Right atrium auricular region (tissue), 2 donors: ENCODE measurements at places on chromosomes 12 and 14. TPM values are rescaled to one million over a fixed set of nuclear protein-coding genes. Genes with fewer than 3 reads are reported as not detected.

DNA sequence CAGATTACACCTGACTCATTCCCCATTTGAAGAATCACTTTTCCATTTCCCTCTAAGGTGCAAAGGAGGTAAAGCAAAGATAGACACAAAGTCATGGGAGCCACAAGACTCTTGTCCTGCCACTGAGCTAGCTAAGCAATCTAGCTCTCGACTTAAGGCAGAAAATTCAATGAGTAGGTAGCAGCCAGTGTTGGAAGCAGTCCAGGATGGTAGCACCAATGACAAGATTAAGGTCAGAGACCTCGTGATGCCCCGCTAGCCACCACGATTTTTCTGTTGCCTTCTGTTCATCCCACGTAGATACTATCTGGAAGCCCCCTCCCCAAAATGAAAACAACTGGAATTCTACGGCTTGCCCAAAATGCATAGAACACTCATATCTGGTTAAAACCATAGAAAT, 1.4 kb downstream of the VAMP1 start:
- no peak overlapping the region for H3K27ac ChIP-seq
- H3K36me3 ChIP-seq, result peaks cover 19% of the 10 kb centered on the region
- no peak overlapping the region for H3K4me3 ChIP-seq
- no peaks in the 10 kb centered on the region for H3K27me3 ChIP-seq

Gene KRT77
- not detected for total RNA-seq

DNA sequence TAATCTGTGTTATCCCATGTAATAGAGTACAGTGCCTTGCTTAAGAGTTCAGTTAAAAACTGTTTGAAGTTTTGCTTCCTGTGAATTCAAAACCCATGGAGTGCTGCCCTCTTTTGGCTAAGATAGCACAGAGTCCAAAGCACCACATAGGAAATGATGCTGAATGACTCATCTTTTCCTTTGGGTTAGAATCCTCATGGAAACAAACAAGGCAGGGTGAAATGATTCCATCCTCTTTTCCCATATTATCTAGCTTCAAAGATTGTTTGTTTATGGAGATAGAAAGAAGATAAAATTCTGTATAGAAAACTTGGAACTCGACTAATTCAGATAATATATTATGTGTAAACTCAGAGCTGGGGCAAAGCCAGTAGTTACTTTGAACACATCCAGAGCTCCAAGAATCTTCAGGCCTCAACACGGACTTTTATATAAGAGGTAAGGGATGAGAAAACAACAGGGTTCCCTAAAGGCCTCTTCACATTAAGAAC, 87.4 kb downstream of the OTOGL start:
- H3K36me3 ChIP-seq, result no peaks in the 10 kb centered on the region
- no peak overlapping the region for H3K4me3 ChIP-seq
- H3K4me1 ChIP-seq, result peaks cover 32% of the 10 kb centered on the region
- peak; percentile 64 for DNase-seq

GRCh38 chr12:58416236-58416635, 474.9 kb downstream of the ATP23 start:
- no peaks in the 10 kb centered on the region for H3K27me3 ChIP-seq
- H3K36me3 ChIP-seq, result no peaks in the 10 kb centered on the region
- no peaks in the 10 kb centered on the region for H3K4me1 ChIP-seq

Gene MYF6
- not detected for total RNA-seq

DNA sequence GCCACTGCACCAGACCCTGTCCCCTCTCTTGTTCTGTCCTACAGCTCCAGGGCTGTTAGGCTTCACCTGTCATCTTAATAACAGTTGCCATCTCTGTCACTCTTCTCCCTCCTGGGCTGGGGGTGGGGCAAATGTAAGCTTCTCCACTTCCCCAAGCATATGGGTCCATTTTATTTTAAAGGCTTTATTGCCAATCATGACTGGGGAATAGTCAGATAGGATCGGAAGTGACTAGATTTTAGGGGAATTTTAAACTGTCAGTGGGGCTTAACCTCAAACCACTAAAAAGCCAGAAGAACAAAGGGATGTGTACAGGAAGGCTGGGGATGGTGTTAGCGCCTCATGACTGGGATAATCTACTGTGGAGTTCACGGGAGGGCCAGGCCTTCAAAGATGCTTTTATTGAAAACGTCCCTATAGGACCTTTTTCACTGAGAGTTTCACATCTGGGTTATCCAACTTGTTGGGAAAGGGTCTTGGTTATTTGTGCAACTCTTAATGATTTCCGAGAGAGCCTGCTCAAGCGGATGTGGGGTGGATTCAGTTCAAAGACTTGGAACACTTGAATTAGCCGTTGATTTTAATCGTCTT, 41.6 kb downstream of the CHST11 start:
- no peak for DNase-seq
- H3K4me3 ChIP-seq, result no peak overlapping the region
- H3K4me1 ChIP-seq, result peaks cover 36% of the 10 kb centered on the region

GRCh38 chr12:131066886-131067490, 113.3 kb downstream of the ADGRD1 start:
- no peaks in the 10 kb centered on the region for H3K27me3 ChIP-seq
- no peak overlapping the region for H3K4me3 ChIP-seq
- H3K27ac ChIP-seq, result peak overlapping the region; percentile 46
- H3K36me3 ChIP-seq, result peaks cover 6% of the 10 kb centered on the region

Gene TFCP2
- 9.6 TPM for total RNA-seq

DNA sequence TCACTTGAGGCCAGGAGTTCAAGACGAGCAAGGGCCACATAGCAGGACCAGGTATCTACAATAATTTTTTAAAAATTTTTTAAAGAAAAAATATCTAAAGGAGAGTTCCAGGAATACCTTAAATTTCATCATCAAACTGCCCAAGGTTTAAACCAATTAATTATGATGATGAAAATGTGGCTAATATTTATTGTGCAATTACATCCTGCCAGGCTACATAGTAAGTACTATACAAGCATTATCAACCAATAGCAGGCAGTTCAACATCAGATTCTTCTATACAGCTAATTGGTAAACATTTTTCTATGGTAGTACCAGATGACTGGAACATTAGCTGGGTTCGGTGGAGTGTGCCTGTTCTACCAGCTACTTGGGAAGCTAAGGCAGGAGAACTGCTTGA, 24.4 kb downstream of the DENND5B start:
- no peaks in the 10 kb centered on the region for H3K36me3 ChIP-seq
- no peaks in the 10 kb centered on the region for H3K4me1 ChIP-seq
- H3K27ac ChIP-seq, result no peak overlapping the region
- H3K4me3 ChIP-seq, result no peak overlapping the region

Gene RNU7-1
- total RNA-seq, result not detected

GRCh38 chr14:92780444-92781232, 13.5 kb upstream of the GOLGA5 start:
- no peaks in the 10 kb centered on the region for H3K4me1 ChIP-seq
- no peaks in the 10 kb centered on the region for H3K36me3 ChIP-seq
- no peak overlapping the region for H3K27ac ChIP-seq
- no peak for DNase-seq

- no peaks in the 10 kb centered on the region for H3K27me3 ChIP-seq
- no peaks in the 10 kb centered on the region for H3K4me1 ChIP-seq
- H3K36me3 ChIP-seq, result no peaks in the 10 kb centered on the region
- no peak overlapping the region for H3K27ac ChIP-seq
- DNase-seq, result no peak
Observed at GRCh38 chr12:67982164-67982563, 7.1 kb upstream of the IFNG-AS1 start.

Gene GLT1D1
- 0.20 TPM for total RNA-seq

GRCh38 chr12:100356644-100357223, at the start of gene SLC17A8:
SLC17A8 (plus strand) TSS chr12:100357074; CDS start chr12:100357392, 318 bp downstream.
- no peak within 1 kb of the TSS for H3K4me3 ChIP-seq
- no peak within 1 kb of the TSS for H3K27ac ChIP-seq
- DNase-seq, result no peak
- H3K4me1 ChIP-seq, result no peaks in the 10 kb centered on the region

DNA sequence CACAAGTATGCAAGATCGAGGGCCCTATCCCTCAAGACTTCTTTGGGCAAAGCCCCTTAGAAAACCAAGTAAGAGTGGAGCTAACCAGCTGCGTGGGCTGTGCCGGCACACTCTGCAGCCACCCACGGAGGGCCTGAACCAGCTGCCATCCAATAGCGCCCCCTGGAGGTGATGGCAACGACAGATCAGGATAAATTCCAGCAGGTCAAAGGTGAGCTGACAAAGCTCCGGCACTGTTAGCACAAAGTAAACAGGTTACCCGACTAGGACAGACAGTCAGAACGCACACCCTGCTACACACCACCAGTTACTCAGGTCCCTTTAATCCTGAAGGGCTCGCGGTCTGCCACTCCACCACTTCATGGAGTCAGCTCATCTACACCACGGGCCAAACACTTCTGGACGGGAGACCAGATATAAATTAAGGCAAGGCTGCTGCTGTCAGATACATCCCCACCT, 4.9 kb downstream of the ZBTB39 start:
- H3K27ac ChIP-seq, result no peak overlapping the region
- H3K27me3 ChIP-seq, result no peaks in the 10 kb centered on the region

DNA sequence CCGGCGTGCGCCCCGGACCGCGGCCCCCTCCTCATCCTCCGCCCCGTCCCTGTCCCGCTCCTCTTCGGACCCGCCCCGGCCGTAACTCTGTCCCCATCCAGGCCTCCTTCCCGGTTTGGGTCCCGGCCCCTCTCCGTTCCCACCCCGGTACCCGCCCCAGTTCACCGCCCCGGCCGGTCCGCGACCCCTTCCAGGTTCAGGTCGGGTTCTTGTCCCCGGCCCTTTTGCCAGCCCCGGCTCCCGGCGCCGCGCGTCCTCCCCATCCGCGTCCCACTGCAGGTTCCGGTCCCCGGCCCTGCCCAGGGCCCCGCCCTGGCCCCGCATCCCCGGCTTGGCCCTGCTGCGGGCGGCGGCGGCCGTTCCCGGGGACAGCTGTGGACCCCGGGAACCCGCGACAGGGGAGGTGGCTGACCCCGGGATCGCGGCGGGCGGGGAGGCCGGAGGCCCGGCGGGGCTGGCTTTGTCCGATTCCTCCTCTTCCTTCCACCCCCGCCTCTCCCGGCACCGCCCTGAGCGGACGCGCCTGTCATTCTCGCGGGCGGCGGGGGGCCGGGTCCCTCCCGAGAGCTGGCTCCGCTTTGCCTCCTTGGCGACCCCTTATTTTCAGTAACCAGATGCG, 601 bp downstream of the KLC1 start:
- H3K36me3 ChIP-seq, result no peaks in the 10 kb centered on the region
- no peaks in the 10 kb centered on the region for H3K4me1 ChIP-seq
- peak overlapping the region; percentile 99 for H3K27ac ChIP-seq
- H3K27me3 ChIP-seq, result no peaks in the 10 kb centered on the region

Gene KRT5
- 12.1 TPM for total RNA-seq

Gene HOXC10
- total RNA-seq, result not detected

Gene RPL10L
- not detected for total RNA-seq

DNA sequence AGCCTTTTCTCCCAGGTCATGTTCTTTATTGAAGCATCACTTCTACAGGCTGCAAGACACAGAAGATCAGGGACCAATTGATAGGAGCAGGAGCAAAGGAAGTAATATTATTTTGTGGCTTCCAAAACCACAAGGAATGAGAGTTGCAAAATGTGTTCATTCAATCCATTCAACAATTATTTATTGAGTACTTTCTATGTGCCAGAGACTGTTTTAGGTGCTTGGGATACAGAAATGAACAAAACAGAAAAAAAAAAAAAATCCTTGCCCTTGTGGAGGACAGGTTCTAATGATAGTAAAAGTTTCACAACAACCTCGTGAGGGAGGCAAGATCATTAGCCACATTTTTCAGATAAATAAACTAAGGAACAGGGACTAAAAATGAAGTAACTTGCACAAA, 20.1 kb upstream of the DACT1 start:
- H3K4me3 ChIP-seq, result no peak overlapping the region
- DNase-seq, result no peak
- no peak overlapping the region for H3K27ac ChIP-seq
- H3K27me3 ChIP-seq, result no peaks in the 10 kb centered on the region
- H3K4me1 ChIP-seq, result no peaks in the 10 kb centered on the region
- H3K36me3 ChIP-seq, result no peaks in the 10 kb centered on the region

- peak overlapping the region; percentile 77 for H3K4me3 ChIP-seq
- H3K27ac ChIP-seq, result peak overlapping the region; percentile 72
- H3K27me3 ChIP-seq, result no peaks in the 10 kb centered on the region
- peaks cover 22% of the 10 kb centered on the region for H3K4me1 ChIP-seq
- DNase-seq, result no peak
Observed at GRCh38 chr14:29928117-29928640, 532 bp upstream of the PRKD1 start.

GRCh38 chr12:69024907-69025306, 91.9 kb upstream of the CPM start:
- H3K36me3 ChIP-seq, result no peaks in the 10 kb centered on the region
- H3K27ac ChIP-seq, result no peak overlapping the region
- no peak overlapping the region for H3K4me3 ChIP-seq

Gene IL31
- total RNA-seq, result not detected

- H3K27ac ChIP-seq, result no peak overlapping the region
- DNase-seq, result no peak
- peaks cover 59% of the 10 kb centered on the region for H3K36me3 ChIP-seq
- H3K27me3 ChIP-seq, result no peaks in the 10 kb centered on the region
Observed at GRCh38 chr14:77286576-77286975, 15.6 kb upstream of the NGB start.

GRCh38 chr12:40107098-40107802, 1.4 kb upstream of the SLC2A13 start:
- H3K4me3 ChIP-seq, result peak overlapping the region; percentile 99
- H3K36me3 ChIP-seq, result no peaks in the 10 kb centered on the region
- peak; percentile 93 for DNase-seq
- H3K27me3 ChIP-seq, result no peaks in the 10 kb centered on the region
- H3K4me1 ChIP-seq, result peaks cover 30% of the 10 kb centered on the region

DNA sequence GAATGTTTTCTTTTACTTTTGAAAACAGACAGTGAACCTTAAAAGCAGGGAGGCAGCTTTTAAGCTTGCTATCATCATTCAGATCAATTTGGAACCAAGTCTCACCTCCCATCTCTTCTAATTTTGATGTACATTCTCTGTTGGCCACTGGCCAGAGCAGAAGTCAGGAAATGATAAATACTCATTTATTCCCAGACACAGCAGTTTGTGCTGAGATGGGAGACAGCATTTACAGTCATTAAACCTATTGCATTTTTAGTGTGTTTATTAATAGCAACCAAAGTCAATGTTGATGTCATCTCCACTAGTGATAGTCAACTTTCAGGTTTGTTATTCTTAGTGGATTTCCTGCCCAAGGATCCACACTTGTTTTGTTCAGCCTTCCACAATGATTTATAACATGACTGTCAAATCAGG, 320.0 kb upstream of the ATP2B1 start:
- H3K27me3 ChIP-seq, result no peaks in the 10 kb centered on the region
- no peaks in the 10 kb centered on the region for H3K36me3 ChIP-seq
- no peak overlapping the region for H3K4me3 ChIP-seq
- peaks cover 12% of the 10 kb centered on the region for H3K4me1 ChIP-seq

GRCh38 chr12:104521731-104522130, 65.0 kb downstream of the CHST11 start:
- no peaks in the 10 kb centered on the region for H3K27me3 ChIP-seq
- no peak overlapping the region for H3K27ac ChIP-seq
- peaks cover 46% of the 10 kb centered on the region for H3K4me1 ChIP-seq
- no peak overlapping the region for H3K4me3 ChIP-seq
- H3K36me3 ChIP-seq, result no peaks in the 10 kb centered on the region

DNA sequence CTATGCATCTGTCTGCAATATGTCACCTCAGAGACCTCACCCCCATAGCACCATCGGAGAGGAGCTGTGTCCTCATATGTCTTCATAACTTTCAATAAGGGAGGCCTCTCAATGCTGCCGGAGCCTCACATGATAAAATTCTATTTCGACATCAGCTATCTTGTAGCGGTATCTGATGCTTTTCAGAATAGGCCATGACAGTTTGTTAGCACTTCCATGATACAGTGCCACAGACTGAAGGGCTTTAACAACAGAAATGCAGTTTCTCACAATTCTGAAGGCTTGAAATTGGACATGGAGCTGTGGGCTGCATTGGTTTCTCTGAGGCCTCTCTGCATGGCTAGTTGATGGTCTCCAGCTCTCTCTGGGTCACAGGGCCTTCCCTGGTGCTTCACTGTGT, 125.0 kb upstream of the PZP start:
- H3K27me3 ChIP-seq, result no peaks in the 10 kb centered on the region
- no peak overlapping the region for H3K4me3 ChIP-seq
- H3K27ac ChIP-seq, result no peak overlapping the region
- H3K36me3 ChIP-seq, result no peaks in the 10 kb centered on the region
- no peak for DNase-seq
